GM12892 (cell line): ENCODE measurements at places on chromosomes 2 and 18.

DNA sequence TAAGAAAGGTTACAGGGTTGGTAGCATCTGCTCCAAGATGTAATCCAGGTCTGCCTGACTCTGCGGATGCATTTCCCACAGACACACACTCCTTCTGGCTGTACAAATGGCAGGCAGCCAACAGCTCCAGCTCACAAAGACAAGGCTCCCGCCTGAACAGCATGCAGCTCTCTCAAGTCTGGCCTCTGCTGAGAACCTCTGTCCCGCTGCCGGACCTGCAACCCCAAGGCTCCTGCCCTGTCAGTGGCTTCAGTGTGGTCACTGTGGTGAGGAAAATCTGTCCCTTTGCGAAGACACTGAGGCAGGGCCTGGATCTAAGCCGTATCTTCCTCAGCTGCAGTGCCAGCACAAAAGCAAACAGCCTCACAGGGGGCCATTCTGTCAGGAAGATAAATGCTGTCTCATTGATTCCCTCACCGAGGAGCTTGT lies 469.3 kb upstream of the MEX3C start:
- DNase-seq = no peak

DNA sequence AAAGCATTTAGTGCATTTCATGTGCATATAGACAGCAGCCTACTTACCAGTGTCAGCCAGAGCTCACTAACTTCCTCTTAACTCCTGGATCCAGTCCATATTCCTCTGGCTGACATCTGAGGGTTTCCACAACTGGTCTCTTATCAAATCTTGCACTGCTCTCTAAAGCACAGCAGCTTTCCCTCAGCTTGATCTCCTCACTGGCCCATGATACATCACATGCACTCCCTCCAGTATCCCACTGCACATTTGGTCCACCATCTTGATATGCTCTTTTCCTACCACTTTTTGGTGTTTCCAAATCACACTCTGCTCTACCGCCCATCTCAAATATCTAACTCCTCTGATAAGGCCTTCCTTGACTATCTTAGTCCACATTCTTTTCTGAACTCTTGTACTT lies 105.0 kb upstream of the ZFP36L2 start:
- no peak for DNase-seq

DNA sequence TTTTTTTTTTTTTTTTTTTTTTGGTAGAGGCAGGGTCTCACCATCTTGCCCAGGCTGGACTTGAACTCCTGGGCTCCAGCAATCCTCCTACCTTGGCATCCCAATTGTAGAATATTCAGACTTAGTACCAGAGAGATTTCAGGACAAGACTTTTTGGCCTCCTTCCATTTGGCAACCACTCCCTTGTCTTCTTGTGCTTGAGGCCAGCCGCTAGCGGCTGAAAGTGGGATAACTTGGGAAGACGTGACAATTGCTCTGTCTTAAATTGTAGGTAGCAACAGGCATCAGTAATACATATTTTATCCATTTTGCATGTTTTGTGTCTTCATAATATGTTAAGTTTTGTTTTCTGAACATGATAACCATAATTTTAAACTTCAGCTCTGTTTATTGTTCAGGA lies 53.3 kb upstream of the TTN start:
- no peak for DNase-seq

DNA sequence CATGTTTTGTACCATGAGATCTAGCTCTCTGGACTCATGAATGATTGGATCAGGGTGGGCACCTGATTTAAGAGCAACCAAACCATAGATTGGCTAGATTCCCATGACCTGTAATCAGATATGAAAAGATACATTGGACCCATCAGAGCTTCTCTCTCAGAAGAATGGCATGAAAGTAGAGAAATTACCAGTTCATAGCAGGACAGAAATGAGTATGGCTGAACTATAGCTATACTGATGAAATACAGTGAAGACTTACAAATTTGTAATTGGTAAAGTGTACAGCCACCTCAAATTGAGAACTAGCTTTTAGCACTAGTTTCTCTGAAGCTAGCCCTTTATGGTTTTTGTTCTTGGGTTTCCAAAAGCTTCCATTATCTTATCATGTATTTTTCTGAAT lies 19.0 kb upstream of the EML4 start:
- DNase-seq = no peak

- no peak for DNase-seq
Observed at GRCh38 chr18:33556846-33557245, 21.2 kb upstream of the ASXL3 start.

- DNase-seq = no peak
Observed at GRCh38 chr2:100422320-100423055, 5.0 kb upstream of the CHST10 start.

GRCh38 chr18:40006634-40007033 lies 1948.4 kb upstream of the PIK3C3 start:
- DNase-seq = no peak

- no peak for DNase-seq
Observed at GRCh38 chr2:65392609-65393008, 39.8 kb downstream of the SPRED2 start.

- DNase-seq = no peak
Observed at GRCh38 chr18:76213991-76214390, 281.1 kb downstream of the ZNF516 start.

DNA sequence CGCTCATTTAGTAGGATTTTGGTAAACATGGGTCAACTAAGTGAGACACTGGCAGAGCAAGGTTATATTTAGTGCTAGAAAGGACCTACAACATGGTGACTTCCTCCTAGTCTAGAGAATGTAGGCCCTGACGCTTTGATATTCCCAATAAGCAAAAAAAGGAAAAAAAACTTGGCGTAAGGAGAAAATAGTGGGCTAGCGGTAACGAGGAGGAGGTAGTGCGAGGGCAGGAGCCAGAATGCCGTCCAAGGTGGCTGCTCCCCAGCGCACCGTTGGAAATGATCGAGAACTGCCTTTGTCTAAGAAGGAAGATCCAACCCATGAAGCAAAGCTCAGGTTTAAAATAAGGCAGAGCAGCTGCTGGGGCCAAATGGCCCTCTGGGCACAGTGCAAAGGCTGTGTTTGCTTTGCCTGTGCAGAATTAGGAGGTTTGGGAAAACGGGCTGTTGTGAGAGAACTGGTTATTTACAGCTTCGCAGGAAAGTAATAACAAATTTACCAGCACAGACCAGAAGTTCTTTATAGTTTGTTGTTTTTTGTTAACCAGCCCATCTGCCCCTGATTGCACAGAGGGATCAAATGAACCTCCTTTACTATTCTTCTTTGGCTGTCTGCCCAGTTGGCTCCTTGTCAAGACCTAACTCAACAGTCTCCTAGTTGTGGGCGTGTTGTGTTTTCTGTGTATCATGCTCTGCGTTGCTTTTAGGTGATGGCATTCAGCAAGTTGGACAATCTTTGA lies 86.6 kb downstream of the ITGB1BP1 start:
- no peak for DNase-seq

- DNase-seq = no peak
Observed at GRCh38 chr2:54770211-54770610, 46.7 kb downstream of the EML6 start.

GRCh38 chr2:105796131-105796638 lies 51.5 kb downstream of the NCK2 start:
- DNase-seq = no peak

DNA sequence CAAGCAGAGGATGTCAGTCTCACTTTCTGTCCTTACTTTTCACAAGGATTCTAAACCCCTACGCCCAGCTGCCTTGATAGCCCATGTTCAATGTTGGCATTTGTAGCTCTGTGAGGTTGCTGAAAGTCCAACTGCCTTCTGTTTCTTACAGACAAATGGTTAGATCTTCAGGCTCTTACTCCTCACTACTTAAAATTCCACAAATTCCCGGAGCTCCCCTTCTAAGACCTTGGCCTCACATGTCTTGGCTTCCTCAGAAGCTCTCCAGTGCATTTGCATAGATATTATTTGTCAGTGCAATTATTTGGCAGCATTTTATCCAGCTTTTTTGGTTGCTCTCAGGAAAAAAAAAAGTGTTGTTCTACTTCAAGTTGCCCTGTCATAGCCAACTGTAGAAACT lies 453.7 kb upstream of the CELF4 start:
- no peak for DNase-seq

DNA sequence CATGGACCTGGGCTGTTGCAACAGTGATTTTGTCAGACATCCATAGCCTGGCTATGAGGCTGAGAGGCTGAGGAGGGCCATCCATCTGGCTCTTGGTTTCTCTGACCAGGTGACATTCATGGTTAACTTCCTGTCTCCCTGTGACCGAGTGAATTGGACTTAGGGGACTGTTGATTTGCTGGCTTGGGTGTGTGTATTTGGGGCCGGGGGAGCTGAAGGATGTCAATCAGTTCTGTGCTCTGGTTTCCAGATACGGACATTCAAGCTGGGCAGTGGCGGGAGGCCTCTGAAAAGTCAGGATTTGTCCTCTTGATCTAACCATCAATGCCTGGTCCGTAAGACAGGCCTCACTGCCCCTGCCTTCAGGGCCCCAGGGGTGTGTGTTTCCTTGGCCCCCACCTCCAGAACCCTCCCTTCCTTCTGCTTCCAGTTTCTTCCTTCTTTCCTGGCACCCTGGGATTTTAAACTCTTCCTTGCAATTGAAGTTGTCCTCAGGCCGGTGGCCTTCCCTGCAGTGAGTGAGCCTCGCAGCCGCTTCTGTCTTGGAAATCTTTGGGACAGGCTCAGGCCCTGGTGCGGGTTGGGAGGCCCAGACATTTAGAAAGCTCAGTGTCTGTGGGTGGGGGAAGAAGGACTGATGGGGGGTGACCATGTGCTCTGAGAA lies 54.7 kb upstream of the HAAO start:
- DNase-seq = no peak

DNA sequence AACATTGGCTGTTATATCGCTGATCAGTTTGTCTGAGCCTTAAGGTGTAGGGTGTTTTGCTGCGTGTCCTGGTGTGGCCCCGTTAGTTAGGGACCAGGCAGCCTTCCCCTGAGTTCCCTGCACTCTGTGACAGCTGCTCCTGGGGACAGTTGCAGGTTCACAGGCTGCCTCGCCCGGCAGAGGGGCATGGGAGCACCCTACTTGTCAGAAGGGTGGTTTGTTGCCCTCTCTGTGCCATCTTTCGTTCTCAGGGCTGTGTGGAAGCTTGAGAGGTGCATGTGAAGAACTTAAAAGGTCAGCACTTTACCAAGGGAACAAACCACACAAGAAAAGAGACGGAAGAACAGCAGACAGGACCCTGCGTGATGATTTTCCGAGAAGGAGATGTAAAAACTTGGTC lies 159.6 kb downstream of the LDLRAD4 start:
- no peak for DNase-seq

- DNase-seq = no peak
Observed at GRCh38 chr18:59733421-59733820, 36.2 kb upstream of the CCBE1 start.

DNA sequence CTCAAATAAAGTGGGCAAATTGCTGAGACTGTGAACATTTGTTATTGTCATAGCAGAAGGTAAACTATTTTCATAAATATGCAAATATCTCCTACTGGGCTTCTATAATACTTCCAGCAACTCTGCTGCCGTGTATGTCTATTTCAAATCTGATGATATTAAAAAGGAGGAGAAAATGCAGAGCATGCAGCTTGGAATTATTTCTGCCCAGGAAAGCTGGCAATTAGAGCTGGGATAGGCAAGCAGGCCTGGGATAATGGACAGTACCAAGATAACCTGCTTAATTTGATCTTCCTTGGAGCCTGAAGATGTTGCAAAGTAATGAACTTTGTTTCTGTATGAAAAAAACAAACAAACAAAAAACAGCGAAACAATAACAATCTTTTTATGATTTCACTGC lies 72.8 kb downstream of the HNMT start:
- DNase-seq = no peak

GRCh38 chr18:41353777-41354528 lies 601.1 kb upstream of the PIK3C3 start:
- DNase-seq = no peak

DNA sequence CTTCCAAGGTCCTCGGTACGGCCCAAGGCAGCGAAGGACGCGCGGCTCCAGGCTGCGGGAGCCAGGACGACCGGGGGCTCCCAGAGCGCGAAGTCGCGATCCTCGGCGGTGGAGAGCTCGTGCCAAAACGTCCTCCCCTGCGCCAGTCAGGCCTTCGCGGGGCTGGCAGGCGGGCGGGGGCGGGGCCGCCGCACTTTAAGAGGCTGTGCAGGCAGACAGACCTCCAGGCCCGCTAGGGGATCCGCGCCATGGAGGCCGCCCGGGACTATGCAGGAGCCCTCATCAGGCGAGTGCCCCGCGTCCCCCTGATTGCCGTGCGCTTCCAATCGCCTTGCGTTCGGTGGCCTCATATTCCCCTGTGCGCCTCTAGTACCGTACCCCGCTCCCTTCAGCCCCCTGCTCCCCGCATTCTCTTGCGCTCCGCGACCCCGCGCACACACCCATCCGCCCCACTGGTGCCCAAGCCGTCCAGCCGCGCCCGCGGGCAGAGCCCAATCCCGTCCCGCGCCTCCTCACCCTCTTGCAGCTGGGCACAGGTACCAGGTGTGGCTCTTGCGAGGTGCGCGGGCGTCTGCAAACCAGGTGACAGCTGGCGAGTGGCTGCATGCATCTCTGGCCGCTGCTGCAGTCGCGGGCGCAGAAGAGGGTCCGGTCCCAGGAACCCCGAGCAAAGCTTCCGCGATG lies at the start of gene CIDEA:
TSS of gene CIDEA (plus strand) at position 226 of the 684 bp plus-strand sequence. CDS start at position 249, 23 bp downstream.
- DNase-seq = no peak

DNA sequence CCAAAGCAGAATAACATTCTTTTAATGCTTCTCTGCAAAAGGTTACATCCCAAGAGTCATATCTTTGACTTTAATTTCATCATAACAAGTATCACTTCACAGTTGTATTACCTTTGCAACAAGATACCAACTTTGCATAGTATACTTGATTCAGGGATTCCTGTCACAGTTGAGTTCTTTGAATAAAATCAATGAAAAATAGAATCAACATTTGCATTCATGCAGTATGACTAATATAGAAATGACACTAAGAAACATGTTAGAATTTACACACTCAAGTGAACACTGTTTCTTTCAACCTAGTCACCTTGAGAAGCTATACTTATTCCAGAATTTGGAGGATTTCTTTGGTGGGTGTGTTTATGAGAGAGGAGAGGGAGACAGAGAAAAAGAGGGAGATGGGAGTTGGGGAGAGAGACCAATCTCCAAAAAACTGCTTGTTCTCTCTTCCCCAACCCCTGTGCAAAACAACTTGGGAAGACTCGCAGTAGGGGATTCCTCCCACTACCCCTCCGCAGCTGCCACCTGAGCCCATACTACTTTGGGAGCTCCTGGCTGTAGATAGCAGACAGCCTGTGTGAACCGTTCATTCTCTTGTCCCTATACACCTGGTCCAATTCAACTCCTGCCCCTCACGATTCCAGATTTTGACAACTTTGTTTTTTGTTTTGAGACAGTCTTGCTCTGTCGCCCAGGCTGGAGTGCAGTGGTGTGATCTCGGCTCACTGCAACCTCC lies 57.7 kb downstream of the PELI1 start:
- no peak for DNase-seq
